ENCODE measurements at places on chromosomes 5 and 9.

- no peak for DNase-seq
Observed at GRCh38 chr9:107925749-107926297, 436.3 kb upstream of the KLF4 start.

DNA sequence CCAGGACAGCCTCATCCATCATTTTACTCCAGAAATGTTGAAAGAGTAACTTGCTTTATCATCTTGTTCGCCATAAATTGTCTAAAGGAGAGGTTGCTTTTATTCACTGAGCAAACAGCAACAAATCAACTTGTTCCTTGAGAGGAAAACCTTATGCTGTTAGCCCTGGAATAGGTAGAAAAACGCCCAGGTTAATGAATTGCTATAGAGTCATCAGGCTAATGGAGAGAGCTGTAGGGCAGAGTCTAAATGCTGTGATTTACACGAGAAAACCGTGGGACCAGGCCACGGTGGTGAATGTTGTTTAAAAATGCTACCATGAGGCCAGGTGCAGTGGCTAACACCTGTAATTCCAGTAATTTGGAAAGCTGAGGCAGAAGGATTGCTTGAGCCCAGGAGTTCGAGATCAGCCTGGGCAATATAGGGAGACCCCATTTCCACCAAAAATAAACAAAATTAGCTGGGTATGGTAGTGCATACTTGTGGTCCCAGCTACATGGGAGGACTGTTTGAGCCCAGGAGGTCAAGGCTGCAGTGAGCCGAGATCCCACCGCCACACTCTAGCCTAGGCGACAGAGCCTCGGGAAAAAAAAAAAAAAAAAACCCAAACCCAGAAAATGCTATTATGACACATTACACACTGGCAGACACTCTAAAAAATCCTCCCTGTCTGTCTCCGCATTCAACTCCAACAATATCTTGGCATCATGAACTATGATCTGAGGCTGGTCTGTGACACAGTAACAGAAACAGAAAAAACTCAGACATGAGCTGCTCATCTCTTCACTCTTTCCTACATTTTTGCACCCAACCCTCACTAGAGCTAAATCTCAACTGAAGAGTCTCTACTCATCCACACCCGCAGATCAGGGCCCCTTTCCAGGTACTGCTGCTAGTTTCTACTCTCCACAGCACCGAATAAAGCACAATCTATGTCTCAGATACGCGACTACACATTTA lies 118.6 kb upstream of the RETREG1 start:
- no peak for DNase-seq

- no peak for DNase-seq
Observed at GRCh38 chr5:133957080-133957479, 11.3 kb downstream of the C5orf15 start.

DNA sequence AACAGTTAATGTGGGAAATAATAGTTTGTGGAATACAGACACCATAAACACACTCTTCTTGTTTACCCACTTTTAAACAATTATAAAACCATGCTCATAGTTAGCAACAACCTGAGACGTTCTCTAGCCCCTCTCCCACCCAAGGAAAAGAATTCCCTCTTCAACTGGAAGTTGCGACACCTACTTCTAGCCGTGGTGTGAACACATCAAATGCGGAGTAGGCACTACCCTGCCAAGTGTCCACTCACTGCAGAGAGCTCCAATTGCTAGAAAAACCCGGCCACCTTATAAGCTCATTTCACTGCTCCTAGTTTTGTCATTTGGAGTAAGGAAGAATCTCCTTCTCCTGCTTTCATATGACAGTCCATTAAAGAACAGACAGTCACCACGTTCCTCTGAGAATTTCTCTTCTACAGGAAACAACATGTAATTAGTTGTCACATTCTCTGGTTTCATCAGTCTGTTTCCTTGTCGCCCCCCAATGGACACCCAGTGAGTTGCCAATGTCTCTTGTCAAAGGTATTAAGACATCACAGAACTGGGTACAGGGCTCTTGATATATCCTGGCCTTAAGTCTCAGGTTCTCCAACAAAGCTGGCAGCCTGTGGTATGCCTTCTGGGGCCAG lies 47.3 kb downstream of the PRLR start:
- DNase-seq: no peak

- DNase-seq: no peak
Observed at GRCh38 chr5:168802337-168802736, 223.2 kb upstream of the PANK3 start.

- DNase-seq: no peak
Observed at GRCh38 chr9:92988215-92988768, 41.0 kb downstream of the FGD3 start.

GRCh38 chr5:159243385-159243784 lies 19.7 kb upstream of the UBLCP1 start:
- no peak for DNase-seq

DNA sequence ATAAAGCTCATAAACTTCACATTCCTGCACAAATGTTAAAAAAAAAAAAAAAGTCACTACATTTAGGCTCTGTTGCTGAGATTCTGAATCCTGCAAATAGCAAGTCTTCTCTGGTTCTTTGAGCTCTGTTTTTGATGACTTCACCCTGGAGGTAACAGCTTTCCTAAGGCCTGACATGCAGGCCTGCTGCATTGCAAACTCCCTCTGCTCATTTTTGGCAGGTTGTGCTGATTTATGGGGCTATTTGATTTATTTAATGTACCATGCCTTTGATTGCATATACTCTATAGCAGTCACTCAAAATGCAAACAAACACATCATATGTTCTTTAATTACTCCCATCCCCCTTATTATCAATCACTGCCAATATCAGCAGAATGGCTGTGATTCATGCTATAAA lies 416.1 kb upstream of the IZUMO3 start:
- DNase-seq: no peak

- DNase-seq: no peak
Observed at GRCh38 chr5:154117930-154118329, 72.6 kb upstream of the GALNT10 start.

GRCh38 chr9:81632599-81632998 lies 56.7 kb downstream of the TLE1 start:
- DNase-seq: no peak

DNA sequence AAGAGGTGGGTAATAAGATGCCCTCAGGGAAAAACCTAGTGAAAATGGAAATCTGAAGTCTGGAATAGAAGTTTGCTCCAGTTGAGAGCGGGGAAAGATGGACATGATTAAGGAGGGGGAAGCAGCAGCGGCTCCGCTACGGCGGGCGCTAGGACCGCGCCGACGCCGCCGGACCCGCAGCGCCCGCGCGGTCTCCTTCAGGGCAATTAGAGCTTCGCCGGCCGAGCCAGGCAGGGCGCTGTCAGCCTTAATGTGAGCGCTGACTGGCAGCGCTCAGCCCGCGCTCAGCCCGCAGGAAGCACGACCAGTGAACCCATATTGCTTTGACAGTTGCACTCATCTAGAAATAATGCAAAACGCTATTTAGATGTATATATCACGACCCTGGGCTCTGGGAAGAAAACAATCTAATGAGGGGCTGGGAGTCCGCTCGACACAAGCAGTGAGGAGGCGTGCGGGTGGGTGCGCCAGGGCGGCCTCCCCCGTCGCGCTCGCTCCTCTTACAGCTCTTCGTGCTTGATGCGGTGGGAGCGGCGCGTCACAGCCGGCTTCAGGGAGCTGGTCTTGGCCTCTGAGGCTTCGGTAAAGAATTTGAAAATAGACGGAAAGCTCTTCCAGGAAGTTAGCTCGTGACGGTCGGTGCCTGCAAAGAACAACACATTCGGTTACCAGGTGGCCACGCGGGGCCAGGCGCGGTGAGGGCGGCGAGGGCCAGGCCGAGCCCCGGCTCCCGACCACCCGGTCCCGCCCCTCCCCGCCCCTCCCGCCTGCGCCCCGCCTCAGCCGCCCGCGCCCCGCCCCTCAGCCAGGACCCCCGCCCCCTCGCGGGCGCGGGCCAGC lies 37.7 kb downstream of the NR2F1 start:
- DNase-seq: no peak

DNA sequence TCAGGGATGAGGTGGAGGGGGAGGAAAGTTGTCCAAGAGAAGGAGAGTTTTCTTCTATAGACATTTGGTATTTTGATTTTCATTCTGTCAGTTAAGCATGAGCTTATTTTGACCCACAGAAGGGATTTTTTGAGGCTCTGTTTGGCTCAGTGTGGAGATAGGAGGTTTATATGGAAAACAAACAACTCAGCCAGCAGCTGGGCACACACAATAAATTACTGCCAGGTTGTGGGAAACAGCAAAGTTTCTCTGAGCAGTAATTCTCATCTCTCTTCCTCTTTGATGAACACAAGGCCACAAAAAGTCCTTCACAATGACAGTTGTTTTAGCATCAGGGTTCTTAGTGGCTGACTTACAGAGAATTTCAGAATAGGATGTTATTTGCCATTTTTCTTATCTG lies 486.1 kb downstream of the KDM4C start:
- no peak for DNase-seq

GRCh38 chr5:16784843-16785791 lies 151.0 kb downstream of the MYO10 start:
- no peak for DNase-seq

- DNase-seq: no peak
Observed at GRCh38 chr9:126173401-126173800, 153.2 kb upstream of the MVB12B start.

- no peak for DNase-seq
Observed at GRCh38 chr5:121525706-121526105, 326.0 kb upstream of the FTMT start.

- no peak for DNase-seq
Observed at GRCh38 chr9:93830606-93831005, 124.5 kb downstream of the BARX1 start.

GRCh38 chr9:2497666-2498400 lies 123.8 kb upstream of the VLDLR start:
- no peak for DNase-seq

DNA sequence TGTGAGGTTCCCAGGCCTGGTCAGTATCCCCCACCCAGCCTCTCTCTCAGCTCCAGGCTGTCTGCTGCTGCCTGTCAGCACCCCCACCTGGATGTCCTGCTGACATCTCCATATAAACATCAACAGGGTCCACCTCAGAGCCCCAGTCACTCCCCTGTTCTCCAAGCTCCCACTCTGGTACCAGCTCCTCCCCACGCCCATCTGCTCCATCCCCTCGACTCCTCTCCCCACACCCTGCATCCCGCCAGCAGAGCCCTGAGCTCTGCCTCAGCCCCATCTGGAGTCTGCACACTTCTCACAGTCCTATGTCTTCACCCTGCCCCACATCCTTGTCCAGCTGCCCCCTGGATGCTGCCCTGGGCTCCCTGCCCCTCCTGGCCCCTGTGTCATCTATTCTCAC lies 67.7 kb upstream of the LRRTM2 start:
- DNase-seq: no peak

GRCh38 chr5:80055491-80056170 lies 20.5 kb downstream of the THBS4 start:
- no peak for DNase-seq

DNA sequence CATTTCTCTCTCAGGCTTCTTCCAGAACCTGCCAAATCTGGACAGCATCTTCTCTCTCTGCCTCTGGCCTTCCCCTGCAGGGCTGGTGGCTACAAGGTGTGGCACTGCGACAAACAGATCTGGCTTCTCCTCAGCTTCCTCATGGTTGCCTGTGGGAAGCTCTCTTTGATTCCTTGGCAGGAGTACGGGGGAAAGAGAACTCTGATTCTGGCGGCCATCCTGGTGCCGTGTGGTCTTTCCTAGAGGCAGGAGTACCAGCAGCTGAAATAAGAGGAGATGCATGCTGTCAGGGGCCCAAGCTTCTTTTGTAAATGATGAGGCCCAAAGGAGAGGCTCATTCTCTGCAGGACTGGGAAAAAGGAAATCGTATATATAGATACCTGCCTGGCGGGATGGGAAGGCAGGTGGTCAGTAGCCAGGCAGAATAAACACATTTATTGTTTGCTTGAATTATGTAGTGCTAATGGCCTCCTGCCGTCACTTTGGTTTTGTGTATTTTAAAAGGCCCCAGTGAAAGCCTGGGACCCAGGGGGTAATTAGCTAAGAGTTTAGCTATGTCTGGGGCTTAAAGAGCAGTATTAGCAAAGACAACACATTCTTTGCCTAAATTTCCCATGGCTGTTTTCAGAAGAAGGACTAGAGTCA lies at the start of gene CER1:
CER1 (minus strand) TSS at position 343 of the 645 bp plus-strand sequence; CDS start at position 282, 61 bp downstream.
- DNase-seq: no peak

DNA sequence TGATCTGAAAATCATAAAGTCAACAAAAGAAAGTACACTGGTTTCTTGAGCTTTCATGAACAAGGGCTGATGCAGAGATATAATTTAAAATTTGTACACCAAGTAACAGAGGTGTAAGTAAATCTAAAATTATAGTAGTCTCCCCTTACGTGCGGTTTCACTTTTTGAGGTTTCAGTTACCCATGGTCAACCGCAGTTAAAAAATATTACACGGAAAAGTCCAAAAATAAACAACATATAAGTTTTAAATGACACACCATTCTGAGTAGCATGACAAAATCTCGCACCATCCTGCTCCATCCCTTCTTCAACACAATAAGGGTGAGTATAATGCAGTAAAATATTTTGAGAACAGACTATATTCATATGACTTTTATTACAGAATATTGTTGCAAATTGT lies 54.4 kb downstream of the AUH start:
- DNase-seq: no peak

DNA sequence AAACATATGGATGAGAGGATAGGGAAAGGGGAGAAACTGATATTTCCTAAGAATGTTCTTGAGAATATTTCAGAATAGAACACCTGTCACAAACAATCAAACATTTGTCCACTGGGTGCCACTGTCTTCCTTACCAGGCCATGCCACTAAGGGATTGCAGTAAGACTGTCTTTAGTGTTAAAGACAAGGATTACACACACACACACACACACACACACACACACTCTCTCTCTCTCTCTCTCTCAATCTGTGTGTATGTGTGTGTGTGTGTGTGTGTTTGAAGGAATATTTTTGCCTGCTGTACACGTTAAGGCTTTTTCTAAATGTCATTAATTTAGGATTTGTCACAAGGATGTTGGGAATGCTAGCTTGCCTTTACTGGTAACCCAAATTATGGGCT lies 54.4 kb downstream of the CCDC192 start:
- no peak for DNase-seq

- no peak for DNase-seq
Observed at GRCh38 chr5:159451197-159452052, 121.1 kb upstream of the IL12B start.

- DNase-seq: no peak
Observed at GRCh38 chr5:172356047-172356446, 72.5 kb upstream of the UBTD2 start.

- no peak for DNase-seq
Observed at GRCh38 chr9:78601957-78602565, 305.1 kb downstream of the PSAT1 start.

GRCh38 chr9:129823935-129824601 lies at the start of gene TOR1A:
TSS of gene TOR1A (minus strand) at chr9:129824136. CDS start at chr9:129824085, 51 bp downstream.
- peak; percentile 81 for DNase-seq

DNA sequence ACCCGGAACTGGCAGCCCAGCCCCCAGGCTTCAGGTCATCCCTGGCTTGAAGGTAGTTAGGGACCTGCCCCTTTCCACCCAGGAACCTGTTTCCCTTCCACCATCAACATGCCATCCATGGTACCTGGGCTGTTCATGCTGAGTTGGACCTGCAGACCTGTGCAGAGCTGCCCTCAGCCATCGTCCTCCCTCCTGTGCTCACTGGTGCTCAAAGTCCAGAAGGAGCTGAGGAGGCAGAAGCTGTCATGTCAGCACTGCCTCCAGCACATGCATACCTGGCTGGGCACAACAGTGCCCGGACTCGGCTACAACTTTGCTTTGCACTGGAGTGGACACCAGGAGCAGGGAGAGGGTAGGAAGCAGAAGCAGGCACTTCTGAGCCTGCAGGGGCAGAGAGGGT lies 36.2 kb downstream of the BTNL8 start:
- DNase-seq: no peak

GRCh38 chr5:131274326-131275063 lies 10.6 kb downstream of the CDC42SE2 start:
- no peak for DNase-seq

Data from stimulated activated CD4-positive, alpha-beta T cell treated with anti-CD3 and anti-CD28 coated beads, TNF-alpha, amount 100 ng/mL, for 4 hours (primary cell).